ENCODE measurements at places on chromosomes 3 and 15.
A peak's percentile ranks its signal among the peaks of the same experiment; 100 is the strongest.

- DNase-seq = no peak
These were observed 62.8 kb upstream of the C3orf80 start for GRCh38 chr3:160162440-160162839.

DNA sequence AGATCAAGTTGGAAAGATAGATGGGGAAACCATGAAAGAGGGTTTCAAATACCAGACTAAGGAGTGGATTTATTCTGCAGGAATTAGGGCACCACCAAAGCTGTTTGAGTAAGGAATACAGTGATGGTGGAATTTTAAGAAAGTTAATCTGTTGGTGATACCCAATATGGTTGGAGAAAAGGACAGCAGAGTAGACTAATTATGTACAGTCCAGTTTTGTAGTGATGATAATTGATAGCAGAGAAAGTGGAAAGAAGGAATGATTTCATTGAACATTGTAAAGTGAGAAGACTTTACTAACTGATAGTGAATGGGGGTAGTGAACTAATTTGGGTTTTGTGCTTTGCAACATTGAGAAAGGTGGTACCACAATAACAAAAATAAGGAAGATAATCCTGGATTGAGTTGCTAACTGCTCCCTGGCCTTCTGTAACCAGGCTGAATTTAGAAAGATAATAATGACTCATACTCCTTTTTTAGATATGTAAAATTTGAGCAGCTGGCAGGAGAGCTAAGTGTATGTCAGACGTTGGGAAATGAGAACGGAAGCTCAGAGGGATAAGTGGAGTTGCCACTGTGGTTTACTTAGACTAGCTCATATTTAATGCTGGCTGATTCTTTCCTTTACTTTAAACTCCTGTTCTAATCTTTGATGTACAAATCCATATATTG, 16.9 kb downstream of the TCAIM start:
- DNase-seq = peak; percentile 49

GRCh38 chr3:53518495-53518981, 24.1 kb downstream of the CACNA1D start:
- no peak for DNase-seq

GRCh38 chr3:94522488-94522887, 459.6 kb downstream of the NSUN3 start:
- DNase-seq = no peak

DNA sequence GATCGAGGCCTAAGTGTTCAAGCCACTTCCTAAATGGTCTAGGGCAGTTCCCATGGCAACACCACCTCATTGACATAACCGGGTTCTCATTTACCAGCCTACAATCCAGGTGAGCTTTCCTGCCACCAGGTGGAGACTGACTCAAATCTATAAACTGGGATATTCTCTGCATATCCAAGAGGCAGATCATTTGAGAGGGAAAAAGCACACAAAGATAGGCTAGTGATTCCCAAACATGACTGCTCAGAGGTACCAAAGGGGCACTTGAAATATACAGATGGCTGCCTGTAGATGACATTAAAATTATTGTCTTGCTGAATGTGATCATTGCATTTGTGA, 141.3 kb upstream of the PROK2 start:
- peak; percentile 75 for DNase-seq

GRCh38 chr15:60973637-60974415, 255.3 kb downstream of the RORA start:
- DNase-seq = no peak

DNA sequence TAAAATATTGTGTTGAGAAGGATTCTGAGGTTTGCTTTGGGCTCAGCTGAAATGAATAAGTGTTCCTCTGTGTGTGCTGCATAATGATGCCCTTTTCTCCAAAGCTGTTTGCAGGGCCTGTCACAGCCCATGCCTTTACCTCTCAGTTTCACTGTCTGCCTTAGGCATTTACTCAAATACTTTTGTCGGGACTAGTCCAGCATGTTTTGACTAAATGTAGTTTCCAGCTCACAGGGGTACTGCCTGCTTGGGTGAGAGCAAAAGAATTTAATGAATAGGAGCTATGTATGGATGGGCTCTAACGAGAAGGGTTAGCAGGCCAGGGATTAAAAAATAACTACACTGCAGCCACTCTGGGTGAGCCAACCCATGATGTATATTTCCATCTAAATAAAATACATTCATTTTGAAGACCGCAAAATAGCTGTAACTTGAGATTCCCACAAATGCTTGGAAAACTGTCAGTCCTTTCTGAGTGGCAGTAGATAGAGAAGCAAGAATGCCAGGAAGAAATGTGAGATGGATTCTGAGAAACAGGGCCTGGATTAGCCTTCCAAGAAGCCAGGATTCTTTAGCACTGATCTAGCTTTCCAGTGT, 549.2 kb upstream of the TBL1XR1 start:
- no peak for DNase-seq

- DNase-seq = no peak
These were observed 41.1 kb downstream of the USP3 start for GRCh38 chr15:63545520-63545919.

DNA sequence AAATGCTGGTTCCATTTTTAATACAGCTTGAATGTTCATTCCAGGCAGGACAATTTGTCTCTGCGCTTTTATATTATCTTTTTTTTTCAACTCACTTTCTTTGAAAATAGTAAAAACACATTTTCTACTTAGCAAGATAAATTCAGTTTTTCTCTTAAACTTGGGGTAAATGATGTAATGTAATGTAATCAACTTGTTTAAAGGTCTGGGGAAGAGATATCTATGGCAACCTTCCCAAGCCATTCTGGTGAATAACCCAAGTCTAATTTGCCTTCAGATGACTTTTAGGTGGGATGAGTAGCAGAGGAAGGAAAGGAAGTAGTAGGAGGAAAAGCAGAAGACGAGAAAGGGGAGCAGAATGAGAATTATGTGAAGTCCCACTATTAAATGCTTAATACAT, 335.1 kb downstream of the SV2B start:
- DNase-seq = no peak

GRCh38 chr15:66586155-66586976, 20.6 kb upstream of the LCTL start:
- no peak for DNase-seq

- DNase-seq = peak; percentile 51
These were observed 711 bp downstream of the XXYLT1 start for GRCh38 chr3:195270079-195270816.

DNA sequence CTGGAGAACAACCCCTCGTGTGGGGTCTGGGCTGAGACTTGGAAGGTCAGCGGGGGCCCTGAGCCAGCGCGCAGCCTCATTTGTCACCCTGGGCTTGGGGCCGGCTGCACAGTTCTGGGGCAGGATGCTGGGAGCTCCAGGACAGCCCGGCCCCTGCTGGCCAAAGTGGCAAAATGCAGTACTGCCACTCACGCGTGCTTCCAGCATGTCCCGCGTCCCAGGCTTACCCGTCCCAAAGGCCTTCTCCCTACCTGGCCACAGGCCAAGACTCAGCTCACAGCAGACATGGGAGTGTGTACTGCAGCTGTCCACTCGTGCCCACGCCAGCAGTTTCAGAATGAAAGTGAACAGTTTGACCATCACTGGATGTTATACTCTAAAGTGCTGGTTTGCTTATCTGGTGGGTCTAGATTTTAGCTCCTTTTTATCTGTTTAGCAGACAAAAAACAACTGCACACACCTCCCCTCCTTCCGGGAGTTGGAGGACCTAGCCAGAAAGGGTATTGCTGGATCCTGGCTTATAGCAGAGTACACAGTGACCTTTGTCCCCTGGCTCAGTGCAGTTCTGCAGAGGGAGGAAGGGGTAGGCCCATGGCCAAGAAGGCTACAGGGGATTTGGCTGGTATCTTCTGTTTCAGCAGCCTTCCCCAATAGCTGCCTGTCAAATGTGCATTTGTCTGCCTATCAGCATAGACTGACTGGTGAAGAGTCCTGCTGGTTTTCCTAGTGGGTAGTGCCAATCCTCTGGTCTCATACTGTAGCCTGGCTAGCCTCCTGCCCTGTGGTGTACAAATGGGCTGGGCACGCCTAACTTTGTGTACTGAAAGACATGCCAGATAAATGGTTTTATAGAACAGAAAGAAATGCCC, 23.2 kb upstream of the IP6K2 start:
- peak; percentile 90 for DNase-seq

DNA sequence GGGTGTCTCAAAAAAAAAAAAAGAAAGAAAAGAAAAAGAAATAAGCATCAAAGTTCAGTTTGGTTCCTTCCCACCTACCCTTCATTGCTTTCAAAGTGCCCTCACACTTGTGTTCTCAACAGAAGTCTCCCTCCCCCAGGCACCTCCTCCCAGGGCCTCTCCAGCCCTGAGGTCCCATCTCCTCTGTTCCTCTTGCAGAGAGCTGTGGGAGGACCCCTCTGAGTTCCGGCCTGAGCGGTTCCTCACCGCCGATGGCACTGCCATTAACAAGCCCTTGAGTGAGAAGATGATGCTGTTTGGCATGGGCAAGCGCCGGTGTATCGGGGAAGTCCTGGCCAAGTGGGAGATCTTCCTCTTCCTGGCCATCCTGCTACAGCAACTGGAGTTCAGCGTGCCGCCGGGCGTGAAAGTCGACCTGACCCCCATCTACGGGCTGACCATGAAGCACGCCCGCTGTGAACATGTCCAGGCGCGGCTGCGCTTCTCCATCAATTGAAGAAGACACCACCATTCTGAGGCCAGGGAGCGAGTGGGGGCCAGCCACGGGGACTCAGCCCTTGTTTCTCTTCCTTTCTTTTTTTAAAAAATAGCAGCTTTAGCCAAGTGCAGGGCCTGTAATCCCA, 6.1 kb downstream of the CYP1A2 start:
- DNase-seq = no peak

DNA sequence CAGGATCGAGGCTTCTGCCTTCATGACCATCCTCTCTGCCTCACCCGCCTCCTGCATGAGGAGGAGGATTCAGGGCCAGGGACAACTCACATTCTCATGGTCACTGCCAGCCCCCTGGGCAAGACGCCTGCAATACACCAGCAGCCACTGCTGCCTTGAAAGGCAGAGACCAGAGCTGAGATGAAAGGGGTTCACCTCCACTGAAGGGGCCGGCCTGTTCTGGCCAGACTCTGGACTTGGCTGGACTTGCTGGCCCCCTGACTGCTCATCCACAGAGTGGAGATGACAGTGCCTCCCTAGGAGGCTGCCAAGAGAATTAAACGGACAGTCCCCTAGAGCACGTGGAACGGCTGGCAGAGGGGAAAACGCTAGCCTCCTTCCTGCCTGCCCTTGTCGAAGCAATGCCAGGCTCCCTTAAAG, 35.2 kb downstream of the MGLL start:
- DNase-seq = peak; percentile 88

- no peak for DNase-seq
These were observed 254.9 kb upstream of the TBL1XR1 start for GRCh38 chr3:177451864-177452830.

GRCh38 chr3:45547764-45548680, 46.5 kb upstream of the LIMD1 start:
- peak; percentile 91 for DNase-seq

GRCh38 chr3:40661284-40661683, 136.5 kb downstream of the ZNF621 start:
- DNase-seq = no peak

DNA sequence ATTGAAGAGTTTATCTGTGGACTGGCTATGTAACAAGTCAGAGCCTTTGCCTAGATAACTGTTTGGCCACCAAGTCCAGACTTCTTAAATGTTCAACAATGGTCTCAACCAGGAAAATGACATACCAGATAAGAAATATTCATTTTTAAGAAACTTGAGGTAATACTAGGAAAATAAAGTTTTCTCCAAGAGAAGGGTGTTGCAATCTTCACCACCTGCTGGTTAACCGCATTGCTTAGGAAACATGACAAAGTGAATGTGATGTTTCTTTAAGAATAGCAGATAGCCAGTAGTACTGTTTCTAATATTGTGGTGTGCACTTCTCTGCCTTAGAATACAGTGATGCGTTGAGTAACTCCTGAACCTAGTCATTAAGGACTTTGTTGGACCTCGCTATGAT, 321.5 kb upstream of the CADM2 start:
- DNase-seq = no peak

DNA sequence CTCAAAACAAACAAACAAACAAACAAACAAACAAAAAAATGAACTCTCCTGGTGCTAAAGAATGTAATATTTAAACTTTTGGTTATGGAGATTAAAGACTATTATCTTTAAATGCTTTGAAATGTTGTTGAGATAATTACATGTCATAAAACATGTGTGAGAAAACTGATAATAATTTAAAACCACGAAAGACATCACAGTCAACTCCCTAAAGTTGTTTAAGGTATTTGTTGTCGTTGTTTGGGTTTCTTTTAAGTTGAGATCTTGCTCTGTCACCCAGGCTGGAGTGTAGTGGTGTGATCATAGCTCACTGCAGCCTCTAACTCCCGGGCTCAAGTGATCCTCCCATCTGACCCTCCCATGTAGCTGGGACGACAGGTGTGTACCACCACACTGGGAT, 12.0 kb downstream of the EFCAB12 start:
- no peak for DNase-seq

GRCh38 chr3:114242947-114243346, 5.6 kb upstream of the ZNF80 start:
- DNase-seq = no peak

DNA sequence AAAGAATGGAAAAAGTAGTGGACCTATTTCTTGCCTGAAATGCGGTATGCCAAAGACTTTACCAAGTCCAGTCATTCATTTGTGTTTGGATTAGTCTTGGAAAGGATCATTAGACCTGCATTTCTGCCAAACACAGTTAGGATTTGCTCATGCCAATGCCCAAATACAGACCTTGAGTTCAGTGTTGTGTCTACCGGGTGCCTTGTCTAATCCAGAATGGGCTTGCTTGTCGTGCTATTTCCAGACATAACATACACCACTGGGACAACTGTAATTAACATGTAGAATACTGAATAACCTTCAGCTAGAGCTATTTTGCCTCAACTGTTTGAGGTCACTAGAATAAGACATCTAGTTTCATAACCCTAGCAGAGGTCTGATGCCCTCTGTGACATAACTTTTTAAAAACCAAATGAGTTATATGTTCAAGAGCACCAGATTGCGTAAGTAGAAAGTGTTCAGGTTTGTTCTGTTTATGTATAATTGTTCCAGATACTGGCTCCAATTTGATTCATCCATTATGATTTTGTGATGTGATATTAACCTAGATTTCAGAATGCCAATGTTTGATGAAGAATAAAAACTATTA, 145.3 kb upstream of the DPH6 start:
- no peak for DNase-seq

- no peak for DNase-seq
These were observed 136.0 kb upstream of the RAP2B start for GRCh38 chr3:153026026-153026425.

DNA sequence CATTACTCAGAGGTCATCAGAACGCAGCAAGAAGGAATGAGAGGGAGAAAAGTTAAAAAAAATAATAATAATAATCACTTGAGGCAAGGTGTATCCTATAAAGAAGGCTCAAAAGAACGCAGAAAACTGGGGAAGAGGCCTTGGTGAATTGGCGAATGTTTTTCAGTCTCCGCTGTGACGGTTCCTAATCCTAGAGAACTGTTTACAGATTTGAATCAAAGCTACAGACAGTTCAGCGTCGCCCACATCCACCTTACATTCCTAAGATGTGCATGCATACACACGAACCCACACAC, 634 bp downstream of the ZMAT3 start:
- DNase-seq = no peak

Data from G401 (cell line).